ENCODE measurements at places on chromosomes 16 and 17.

DNA sequence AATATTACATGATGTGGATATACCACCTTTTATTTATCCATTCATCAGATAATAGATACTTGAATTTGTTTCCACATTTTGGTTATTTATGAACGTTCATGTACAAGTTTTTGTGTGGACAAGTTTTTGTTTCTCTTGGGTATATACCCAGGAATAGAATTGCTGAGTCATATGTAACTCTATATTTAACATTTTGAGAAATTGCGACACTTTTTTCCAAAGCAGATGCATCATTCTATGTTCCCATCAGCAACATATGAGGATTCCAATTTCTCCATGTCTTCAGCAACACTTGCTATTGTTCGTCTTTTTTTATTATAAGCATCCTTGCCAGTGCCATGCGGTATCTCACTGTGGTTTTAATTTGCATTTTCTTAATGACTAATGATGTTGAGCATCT lies 93.9 kb downstream of the GSG1L start:
- no peak for DNase-seq

- DNase-seq: no peak
Observed at GRCh38 chr16:22670551-22671041, 143.4 kb upstream of the HS3ST2 start.

- no peak for DNase-seq
Observed at GRCh38 chr17:540631-541030, 174.0 kb downstream of the VPS53 start.

- no peak for DNase-seq
Observed at GRCh38 chr16:35146723-35147458, 1687.5 kb downstream of the TP53TG3F start.

DNA sequence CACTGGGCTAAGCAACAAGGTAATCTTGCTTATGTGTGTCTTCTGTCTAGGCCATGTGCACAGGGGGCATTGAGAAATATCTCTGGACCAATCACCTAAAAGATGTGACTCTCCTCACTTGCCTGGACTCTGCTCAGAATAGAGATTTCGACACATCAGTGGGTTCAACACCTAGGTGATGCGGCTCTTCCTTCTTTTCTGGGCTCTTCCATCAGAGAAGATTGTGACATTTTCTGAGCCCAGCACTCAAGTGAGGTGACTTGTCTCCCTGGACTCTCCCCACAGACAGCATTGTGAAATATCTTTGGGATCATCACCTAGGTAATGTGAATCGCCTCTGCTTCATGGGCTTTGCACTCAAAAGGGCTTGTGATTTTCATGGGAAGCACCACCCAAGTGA lies 1904.1 kb downstream of the TP53TG3F start:
- no peak for DNase-seq

DNA sequence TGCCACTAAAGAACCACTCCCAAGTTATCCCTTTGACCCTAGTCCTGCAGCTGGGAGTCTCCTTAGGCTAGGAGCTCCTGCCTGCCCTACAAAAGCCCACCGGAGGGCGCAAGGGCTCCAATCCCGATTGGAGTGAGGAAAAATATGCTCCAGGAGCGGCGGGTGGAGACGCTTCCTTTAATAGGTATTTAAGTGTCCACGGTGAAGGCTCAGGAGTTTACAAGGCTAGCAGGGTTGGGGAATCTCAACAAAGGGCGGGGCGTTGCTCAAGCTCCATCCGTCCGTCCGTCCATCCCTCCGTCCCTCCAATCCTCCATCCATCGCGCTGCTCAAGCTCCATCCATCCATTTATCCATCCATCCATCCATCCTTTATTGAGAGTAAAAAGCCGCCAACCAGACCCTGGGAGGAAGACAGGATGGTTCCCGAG lies 556 bp upstream of the SPNS1 start:
- DNase-seq: no peak

- DNase-seq: no peak
Observed at GRCh38 chr17:888998-889441, 90.6 kb downstream of the NXN start.

DNA sequence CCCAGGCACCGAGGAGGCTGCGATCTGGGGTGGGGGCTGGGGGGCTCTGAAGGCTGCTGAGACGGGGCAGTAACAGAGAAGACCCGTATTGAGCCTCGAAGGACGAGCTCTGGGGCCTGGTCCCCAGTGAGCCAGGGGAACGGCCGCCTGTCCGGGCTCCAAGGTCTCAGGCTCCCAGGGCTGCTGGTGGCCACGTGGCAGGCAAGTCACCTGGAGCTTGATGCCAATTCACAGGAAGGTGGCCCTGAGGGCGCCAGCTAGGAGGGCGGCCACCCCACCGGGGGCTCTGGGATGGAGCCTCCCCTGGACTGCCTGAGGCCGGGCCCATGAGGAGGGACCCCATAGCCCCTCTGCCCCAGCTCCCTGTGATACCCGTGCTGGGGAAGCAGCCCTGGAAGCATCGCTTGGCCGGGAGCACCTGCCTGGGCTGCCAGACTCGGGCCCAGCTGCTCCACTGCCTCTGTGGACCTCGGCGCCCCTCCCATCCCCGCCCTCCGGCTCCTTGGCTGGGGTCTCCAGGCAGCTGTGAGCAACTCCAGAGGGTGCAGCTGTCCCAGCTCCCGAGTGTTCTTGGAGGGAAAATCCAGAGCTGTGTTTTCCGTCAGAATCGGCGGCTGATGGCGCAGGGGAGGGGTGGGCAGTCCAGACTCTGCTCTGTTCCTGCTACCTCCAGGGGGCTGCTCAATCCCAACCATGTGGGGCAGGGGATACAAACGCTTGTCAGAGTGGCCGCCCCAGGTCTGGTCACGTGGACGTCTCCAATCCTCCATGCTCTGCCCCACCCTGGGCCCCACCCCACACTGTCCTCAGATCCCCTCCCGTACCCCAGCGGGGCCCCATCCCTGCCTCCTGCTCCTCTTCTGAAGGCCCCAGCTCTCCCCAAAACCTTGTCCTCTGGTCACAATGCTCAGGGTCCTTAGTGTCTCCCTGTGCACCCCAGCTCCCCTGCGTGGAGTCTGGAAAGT lies 67.2 kb upstream of the GNG13 start:
- no peak for DNase-seq

- DNase-seq: no peak
Observed at GRCh38 chr17:42463976-42464400, 5.3 kb downstream of the ATP6V0A1 start.

- DNase-seq: no peak
Observed at GRCh38 chr17:49707246-49707607, 537 bp downstream of the SLC35B1 start.

DNA sequence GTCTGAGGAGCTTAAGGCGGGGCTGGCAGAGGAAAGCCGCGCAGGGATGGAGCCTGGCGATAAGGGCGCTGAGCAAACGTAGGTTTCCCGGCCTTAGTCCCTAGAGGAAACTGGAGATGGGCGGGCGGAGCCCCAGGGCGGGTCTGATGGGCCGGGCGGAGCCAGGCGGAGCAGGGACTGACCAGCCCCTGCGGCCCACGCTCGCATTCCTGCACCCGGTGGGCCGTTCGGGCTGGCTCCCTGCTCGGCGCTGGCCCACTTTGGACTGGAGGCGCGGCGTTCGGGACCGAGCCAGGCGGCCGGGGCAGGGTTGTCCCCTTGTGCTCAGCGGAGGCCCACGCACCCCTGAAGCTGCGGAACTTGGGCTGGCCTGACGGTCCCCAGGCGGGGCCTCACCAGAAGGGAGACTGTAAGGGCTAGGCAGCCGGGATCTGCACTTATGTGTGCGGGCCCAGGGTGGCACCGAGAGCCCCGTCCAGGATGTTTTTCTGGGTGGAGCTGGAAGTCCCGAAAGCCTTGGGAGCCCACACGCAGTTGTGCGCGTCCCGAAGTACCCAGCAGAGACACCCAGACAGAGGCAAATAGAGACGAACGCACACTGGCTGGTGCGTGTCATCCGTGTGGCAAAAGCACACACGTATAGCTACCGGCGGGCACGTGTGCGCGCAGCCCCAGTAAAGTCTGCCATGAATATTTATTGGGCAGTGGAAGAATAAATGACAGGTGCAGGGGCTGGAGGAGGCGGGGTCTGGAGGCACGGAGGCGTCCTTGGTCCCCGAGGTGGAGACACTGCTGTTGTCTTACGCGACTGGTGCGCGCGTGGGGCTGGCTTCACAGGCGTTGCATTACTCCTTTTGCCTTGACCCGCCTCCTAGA lies 1.4 kb downstream of the PYDC1 start:
- DNase-seq: no peak

- no peak for DNase-seq
Observed at GRCh38 chr16:1615761-1616160, 3.6 kb downstream of the CRAMP1 start.

GRCh38 chr16:84836967-84837366 lies 17.2 kb downstream of the CRISPLD2 start:
- no peak for DNase-seq

DNA sequence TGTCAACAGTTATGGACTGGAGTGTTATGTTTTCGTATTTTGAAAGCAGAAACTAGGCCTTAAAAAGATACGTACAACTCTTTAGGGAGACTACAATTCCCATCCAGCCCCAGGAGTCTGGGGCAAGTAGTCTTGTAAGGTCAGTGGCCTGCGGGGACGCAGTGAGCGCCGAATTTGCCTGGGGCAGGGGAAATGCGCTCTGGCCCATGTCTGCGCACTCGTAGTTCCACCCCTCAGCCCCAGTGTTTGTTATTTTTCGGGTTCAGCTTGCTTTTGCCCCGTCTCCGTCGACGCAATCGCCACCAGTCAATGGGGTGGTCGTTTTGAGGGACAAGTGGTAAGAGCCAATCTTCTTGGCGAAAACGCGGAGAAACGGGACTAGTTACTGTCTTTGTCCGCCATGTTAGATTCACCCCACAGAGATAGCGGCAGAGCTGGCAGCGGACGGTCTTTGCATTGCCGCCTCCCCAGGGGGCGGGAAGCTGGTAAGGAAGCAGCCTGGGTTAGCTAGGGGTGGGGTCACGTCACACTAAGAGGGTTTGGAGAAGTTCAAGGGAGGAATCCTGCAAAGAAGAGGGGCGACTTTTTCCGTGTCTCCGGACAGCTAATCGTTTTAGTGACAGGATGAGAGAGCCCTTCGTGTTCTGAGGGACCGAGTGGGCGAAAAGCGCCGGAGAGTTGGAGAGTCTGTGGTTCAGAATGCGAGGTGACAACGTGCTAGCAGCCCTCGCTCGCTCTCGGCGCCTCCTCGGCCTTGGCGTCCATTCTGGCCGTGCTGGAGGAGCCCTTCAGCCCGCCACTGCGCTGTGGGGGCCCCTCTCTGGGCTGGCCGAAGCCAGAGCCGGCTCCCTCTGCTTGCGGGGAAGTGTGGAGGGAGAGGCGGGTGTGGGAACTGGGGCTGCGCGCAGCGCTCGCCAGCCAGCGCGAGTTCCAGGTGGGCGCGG lies 1.1 kb upstream of the BRCA1 start:
- no peak for DNase-seq

- DNase-seq: no peak
Observed at GRCh38 chr16:27455700-27456099, 53.7 kb downstream of the IL21R start.

- DNase-seq: no peak
Observed at GRCh38 chr16:23699100-23699499, 13.9 kb downstream of the ERN2 start.

GRCh38 chr16:84295203-84295860 lies 654 bp downstream of the WFDC1 start:
- DNase-seq: no peak

- no peak for DNase-seq
Observed at GRCh38 chr16:26252598-26252997, 560.8 kb downstream of the HS3ST4 start.

All from stimulated activated CD4-positive, alpha-beta T cell treated with anti-CD3 and anti-CD28 coated beads, Interleukin-12 subunit alpha, Interleukin-12 subunit beta, amount 100 ng/mL, for 24 hours (primary cell).